ENCODE measurements at places on chromosomes 7 and 10.

DNA sequence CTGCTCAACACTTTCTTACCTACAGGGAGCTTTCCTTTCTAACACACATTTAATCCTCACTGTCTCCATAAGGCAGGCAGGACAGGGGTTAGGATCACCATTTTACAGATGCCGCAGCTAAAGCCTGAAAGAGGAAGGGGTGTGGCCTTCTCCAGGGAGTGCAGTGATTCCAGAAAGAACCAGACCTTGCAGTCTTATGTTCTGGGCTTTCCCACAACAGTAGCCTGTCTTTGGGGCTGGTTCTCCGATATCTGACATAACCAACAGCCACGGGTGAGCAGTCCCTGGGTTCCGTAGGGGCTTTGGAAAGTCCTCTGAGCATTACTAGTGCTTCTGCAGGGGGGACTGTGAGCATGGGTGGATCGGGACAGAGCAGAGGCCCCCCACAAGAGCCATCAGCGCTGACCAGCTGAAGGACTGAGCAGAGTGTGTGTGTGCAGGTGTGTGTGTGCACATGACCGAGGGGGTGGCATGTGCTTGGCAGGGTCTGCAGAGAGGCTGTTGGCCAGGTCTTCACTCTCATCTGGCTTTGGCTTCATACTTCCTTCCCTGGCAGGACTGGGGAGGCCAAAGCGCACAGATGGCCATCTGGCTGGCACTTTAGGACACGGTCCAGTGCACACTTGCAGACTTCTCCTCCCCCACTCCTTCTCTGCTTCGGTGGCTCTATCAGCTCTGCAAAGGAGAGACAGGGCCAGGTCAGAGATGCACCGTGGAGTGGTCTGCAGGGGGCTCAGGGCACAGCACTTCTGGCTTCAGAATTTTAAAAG is 400.3 kb downstream of the RPS24 start:
- DNase-seq: no peak

GRCh38 chr7:7944619-7945282 is 23.8 kb upstream of the GLCCI1 start:
- peak; percentile 40 for DNase-seq

GRCh38 chr10:73246322-73246645 is 771 bp downstream of the DNAJC9 start:
- no peak for DNase-seq

DNA sequence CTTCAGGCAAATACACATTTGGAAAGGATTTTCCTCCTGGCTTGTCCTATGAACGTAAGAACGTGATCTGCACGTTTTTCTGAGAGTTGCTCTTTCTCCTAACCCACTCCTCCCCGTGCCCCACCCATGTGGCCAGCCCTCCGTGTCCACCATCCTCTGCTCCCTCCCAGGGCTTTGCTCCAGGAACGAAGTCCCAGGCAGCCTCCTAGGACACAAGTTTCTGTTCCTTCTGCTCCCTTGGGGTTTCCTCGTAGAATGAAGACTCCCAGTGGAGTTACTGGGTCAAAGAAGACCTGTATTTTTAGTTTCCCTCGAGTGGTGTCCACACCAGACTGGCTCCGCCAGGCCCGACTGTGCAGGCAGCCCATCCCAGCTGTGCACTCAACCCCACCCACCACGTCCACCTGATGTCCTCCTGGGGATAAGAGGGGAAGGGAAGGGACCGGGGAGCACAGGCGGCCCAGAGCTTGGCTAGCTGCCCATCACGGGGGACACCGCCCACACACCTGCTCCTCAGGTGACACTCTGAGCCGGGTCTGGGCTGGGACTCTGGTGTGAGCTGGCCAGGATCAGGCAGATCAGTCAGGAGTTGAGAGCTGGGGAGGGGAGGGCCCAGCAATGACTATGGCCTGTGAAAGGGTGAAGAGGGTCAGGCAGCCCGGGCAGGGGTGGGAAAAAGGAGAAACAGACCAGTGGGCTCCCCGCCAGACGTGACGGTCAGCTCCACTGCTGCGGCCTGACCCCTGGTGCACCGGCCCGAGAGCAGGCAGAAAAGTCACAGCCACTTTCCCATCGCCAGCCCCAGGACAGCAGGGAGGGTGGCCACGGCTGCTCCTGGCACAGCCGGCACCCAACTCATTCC is 54.3 kb upstream of the PPP2R2D start:
- no peak for DNase-seq

GRCh38 chr7:66415659-66416265 is 210.6 kb downstream of the TPST1 start:
- no peak for DNase-seq

Measured in activated T-helper 2 cell treated with anti-CD3 and anti-CD28 coated beads, Interferon-gamma antibody, Interleukin-2, Interleukin-4, amounts not matched to agents 10 μg/mL and 5 μg/mL and 100 μg/mL, durations not matched to agents 14 hours and 24 hours and 36 hours (primary cell).